AG04449 (cell line): ENCODE measurements at places on chromosomes 2 and 18.
A peak's percentile ranks its signal among the peaks of the same experiment; 100 is the strongest.

DNA sequence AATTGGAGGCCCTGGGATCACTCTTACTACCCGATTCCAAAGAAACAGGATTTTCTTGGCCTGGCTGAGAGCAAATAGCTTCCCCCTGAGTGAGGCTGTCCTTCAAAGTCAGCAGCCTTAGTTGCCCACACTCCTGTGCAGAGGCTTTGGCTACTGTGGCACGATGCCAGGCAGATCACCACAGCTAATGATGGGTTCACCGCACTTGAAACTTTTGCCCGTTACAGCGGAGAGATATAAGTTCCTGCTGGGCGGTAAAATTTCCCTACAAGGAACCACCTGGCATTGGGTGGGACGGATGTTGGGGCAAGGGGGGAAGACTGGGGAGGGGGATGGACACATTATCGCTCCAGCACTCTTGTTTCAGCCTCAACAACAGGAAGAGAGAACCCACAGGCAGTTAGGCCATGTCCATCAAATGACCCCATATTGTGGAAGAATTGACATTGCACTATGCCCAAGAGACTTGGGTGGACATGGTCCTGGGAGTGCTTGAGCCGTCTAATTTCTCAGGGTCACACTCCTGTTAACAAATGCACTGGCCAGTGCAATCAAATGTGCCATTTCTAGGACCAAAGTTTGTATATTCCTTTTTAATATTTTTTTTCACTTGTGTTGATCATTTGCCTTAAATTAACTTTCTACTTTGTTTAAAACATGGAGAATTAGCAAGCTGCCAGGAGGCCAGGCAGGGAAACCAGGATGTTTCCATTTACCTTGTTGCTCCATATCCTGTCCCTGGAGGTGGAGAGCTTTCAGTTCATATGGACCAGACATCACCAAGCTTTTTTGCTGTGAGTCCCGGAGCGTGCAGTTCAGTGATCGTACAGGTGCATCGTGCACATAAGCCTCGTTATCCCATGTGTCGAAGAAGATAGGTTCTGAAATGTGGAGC lies 4.4 kb downstream of the IL1B start:
- DNase-seq, result no peak

DNA sequence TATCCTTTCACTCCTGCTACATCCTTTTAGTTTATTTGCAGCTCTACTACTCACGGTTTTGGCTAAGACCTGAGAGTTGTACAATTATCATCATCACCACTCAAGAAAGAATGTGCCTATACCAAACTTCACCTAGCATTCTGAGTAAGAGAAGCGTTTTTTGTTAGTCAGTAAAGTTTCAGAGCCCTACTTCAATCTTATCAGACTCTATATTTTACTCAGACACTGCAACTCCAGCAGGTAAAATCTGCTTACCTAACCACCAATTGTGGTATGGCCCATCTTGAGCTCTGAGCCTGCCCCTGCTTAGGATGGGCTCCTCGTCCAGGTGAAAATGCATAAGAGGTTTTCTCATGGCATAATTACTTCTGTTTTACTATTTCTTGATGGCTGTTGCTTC lies 37.1 kb downstream of the ICOS start:
- no peak for DNase-seq

- DNase-seq, result no peak
Measured at GRCh38 chr2:239201531-239201876, 199.3 kb downstream of the HDAC4 start.

DNA sequence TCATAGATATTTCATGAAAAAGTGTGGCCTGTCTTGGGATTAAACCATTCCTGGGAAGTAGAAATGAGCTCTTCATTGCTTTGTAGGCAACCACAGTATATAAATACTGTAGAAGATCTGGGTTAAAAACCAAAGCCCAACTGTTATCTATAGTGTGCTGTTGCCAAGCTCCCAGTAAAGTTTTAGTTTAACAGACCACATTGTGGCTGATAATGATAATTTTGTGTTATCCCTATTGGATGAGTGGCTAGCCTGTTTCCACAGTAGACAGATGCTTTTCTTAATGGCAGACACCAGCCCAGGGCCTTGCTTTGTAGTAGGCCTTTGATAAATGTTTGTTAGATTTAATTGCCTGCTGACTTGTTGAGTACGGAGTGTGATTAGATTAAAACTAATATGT lies 52.1 kb downstream of the FMNL2 start:
- DNase-seq, result no peak

DNA sequence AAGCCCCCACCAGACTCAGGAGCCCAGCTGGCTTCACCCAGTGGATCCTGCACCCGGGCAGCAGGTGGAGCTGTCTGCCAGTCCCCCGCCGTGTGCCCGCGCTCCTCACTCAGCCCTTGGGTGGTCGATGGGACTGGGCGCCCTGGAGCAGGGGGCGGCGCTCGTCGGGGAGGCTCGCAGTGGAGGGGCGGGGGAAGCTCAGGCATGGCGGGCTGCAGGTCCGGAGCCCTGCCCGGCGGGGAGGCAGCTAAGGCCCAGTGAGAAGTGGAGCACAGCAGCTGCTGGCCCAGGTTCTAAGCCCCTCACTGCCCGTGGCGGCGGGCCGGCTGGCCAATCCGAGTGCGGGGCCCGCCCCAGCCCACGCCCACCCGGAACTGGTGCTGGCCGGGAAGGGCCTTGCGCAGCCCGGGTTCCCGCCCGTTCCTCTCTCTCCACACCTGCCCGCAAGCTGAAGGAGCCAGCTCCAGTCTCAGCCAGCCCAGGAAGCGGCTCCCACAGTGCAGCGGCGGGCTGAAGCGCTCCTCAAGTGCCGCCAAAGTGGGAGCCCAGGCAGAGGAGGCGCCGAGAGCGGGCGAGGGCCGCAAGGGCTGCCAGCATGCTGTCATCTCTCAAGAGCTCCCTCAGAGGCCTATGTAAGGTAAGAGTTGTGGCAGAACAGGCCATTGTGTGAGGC lies 1307.8 kb upstream of the TMEFF2 start:
- no peak for DNase-seq

DNA sequence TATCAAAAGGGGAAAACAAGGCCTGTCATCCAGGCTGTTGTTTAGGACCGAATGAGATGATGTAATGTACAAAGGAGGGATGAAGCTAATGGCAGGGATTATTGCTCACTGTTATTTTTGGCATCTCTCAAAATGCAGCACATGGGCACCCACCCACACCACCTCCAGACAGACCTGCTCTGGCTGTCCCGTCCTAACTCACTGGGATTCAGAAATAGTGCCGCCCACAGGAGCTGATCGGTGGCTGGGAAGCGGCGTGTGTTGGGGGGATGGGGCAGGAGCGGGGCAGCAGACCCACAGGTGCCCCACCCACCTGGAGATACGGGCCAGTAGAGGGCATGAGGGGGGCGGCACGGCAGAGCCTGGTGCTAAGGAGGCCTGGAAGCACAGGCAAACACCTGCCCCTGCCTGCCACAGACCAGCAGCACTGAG lies 52.2 kb downstream of the CRACDL start:
- no peak for DNase-seq

DNA sequence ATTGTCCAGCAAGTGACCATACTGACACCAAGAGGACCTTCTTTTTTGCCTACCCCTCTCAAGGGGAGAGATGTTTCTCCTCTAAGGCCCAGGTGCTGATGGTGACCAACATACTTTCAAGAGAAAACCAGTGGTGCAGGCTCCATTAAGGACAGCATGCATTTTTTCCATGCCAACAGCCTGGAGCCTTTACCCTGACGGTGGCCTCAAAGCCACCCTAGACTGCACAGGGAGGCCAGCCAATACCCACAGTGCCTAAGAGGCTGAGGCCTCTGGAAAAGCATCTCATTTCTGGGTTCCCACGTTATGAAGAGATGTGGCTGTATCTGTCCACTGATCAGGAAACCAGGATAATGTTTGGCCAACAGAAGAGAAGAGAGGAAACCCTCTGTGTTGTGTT lies 19.3 kb downstream of the SPRED2 start:
- no peak for DNase-seq

DNA sequence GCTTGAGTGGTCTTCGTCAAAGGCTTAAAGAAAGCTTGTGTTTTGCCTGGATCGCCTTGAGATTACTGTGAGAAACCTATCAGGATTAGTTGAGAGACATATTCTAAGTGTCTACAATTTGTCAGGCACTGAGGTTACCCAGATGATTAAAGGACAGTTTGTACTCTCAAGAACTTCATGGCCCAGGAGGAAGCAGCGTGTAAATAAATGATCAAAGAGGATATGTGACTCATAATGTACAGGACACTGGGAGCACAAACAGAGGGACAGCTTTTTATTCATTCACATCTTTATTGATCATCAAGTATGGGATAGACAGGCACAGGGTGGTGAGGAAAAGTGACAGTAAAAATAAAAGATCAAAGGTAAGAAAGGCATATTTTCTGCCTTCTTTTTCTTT lies 152.6 kb upstream of the FSHR start:
- DNase-seq, result no peak

- DNase-seq, result no peak
Measured at GRCh38 chr2:12774395-12774727, 57.6 kb downstream of the TRIB2 start.

DNA sequence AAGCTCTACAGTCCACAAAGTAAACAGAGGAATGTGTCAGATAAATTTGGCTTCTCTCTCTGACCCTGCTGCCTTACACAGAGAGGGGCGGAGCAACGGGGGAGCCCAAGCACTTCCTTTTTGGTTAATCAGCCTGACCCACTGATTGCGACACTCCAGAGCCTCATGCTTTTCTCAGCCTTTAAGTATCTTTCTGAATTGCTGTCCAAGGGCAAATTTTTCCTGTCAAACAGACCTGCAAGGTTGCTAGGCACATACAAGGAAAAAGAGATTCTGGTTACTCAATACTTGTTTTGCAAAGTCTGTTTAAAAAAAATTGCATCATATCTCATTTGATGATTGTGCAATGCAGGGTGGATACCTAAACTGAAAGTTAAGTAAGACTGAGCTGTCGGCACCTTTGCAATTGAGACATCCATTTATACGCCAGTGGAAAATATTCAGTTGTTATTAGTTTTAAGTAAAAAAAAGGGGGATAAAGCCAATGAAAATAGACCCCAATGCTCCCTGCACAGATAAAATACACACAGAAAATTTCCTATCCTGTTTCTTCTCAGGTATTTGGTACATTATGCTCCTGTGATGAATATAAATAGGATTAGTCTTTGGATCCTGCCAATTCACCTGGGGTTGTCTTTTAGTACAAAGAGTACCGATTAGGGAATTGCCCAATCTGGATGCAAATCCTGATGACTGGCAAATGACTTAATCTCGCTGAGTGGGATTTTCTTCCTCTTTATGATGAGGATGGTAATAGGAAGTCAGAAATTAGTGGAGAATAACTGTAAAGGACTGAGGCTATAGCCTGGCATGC lies 260.2 kb upstream of the TRIB2 start:
- peak; percentile 98 for DNase-seq
